ENCODE measurements at places on chromosomes 16 and 17. TPM values are rescaled to one million over a fixed set of nuclear protein-coding genes. Genes with fewer than 3 reads are reported as not detected.

- DNase-seq, result no peak
These were observed 248.3 kb downstream of the KATNIP start for GRCh38 chr16:27798241-27798640.

DNA sequence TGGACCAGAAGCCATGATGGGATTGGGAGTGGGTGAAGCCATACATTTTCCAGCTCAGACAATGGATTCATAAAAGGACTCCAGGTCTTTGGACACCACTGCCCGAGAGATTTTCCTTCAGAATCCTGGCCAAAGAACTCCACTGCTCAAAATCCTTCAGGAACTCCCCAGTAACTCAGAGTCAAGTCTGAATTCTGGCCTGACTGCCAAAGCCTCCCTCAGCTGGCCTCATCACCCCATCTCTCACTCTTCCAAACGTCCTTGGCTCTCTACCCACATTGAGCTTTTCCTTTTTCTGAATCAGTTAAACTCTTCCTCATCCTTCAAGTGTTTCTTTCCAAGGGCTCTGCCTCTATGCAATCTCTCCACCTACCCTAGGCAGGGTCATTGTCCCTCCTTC is 1.2 kb upstream of the SEPTIN1 start:
- DNase-seq, result no peak

- peak; percentile 35 for DNase-seq
These were observed 257.9 kb downstream of the SOX9 start for GRCh38 chr17:72378414-72379390.

DNA sequence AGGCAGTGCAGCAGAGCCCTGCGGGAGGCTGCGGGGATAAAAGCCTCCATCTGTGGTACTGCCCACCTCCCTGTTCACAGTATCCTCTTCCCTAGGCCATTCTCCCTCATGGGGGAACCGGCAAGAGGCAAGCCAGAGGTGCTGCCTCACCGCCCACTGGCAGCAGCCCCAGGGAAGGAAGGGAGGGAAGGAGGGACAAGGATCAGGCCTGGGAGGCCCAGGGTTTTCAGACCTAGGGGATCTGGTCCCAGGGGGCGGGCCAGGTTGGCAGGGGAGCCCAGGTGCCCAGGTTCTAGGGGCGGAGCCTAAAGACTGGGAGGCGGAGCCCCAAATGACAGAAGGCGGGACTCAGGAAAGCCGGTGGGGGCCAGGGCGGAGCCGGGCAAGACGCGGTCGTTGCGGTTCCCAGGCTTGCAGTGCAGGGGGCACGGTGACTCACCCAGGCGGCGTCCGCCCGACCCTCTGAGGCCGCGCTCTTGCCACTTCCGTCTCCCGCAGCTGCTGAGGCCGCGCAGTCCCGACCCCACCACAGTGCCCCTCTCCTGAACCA is 3.0 kb upstream of the MTMR4 start:
- no peak for DNase-seq

SEC14L5 gene
- total RNA-seq, result 0.22 TPM

- DNase-seq, result no peak
These were observed 558.3 kb upstream of the PSMD7 start for GRCh38 chr16:73738266-73738665.

All from pancreas (tissue), 10 donors.